ENCODE measurements at places on chromosomes 12 and 14.

- no peak for DNase-seq
These were observed 48.4 kb downstream of the C12orf75 start for GRCh38 chr12:105378911-105379310.

- DNase-seq: no peak
These were observed 8.6 kb downstream of the EVL start for GRCh38 chr14:100073576-100074430.

DNA sequence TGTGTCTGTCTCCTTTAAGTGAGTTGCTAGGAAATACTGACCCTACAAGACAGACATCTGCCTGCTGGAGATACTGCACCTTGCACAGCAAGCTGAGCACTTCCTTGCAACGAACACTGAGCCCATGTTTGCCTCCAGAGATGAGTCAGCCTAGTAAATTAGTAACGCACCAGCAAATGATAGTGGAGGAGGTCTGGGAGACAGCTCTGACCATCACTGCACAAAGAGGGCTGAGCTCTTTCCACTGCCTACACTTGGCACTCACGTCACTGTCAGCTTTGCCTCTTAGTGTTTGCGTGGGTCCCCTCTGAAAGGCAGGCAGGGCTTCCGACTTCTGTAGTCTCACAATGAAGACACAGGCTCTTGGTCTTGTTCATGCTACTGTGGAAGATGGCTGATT, 109.0 kb downstream of the APAF1 start:
- no peak for DNase-seq

DNA sequence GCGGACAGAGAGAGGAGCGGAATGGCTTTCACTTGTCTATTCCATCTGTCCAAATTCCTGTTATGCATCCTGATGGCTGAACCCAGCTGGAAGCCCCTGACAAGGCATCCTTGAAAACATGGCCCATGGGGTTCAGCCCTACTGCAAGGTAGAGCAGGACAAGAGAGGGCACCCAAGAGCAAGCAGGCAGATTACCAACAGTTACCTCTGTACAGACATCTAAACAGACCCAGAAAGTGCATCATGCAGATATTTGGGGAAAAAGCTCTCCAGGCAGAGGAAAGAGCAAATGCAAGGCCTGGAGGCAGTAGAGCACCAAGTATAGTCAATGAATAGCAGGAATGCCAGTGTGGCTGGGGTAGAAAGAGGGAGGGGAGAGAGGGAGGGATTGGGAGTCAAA, 407.5 kb downstream of the PCNX1 start:
- DNase-seq: no peak

Measured in CD4-positive, alpha-beta memory T cell (primary cell).